ENCODE measurements at places on chromosomes 5 and 9.

DNA sequence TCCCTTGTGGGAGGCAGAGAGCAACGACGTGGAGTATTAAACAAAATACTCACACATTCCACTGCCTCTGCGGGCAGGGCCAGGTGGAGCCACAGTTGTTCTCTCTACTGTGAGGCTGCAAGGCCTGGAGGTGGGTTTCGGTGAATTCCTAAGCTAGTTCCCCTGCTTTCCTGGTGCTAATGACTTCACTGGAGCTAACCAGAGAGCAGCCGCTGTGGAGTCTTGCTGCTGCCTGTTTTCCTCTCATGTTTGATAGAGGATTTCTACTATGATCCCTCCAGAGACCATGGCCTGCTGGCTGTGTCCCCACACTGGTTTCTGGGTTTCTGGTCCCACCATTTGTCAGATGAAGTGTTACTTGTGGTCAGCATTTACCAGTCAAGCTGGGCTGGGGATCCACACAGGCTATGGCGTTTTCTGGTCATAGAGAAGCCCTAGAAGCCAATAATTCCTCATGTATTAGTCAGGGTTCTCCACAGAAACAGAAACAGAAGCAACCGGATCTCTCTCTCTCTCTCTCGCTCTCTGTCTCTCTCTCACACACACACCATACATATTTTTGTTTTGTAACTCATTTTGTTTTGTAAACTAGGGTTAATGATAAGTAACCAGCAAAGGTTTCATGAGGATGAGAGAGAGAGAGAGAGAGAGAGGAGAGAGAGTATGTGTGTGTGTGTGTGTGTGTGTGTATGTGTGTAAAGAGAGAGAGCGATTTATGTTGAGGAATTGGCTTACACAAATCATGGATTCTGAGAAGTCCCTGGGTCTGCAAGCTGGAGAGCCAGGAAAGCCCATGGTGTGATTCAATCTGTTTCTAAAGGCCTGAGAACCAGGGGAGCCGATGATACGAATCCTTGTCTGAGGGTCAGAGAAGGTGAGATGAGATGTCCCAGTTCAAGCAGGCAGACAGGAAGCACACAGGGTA, 403.0 kb downstream of the GADD45G start:
- DNase-seq, result no peak

GRCh38 chr5:169710675-169711074, 73.6 kb downstream of the DOCK2 start:
- DNase-seq, result no peak

- DNase-seq, result no peak
These were observed 437.6 kb downstream of the KIAA0825 start for GRCh38 chr5:94180761-94181160.

DNA sequence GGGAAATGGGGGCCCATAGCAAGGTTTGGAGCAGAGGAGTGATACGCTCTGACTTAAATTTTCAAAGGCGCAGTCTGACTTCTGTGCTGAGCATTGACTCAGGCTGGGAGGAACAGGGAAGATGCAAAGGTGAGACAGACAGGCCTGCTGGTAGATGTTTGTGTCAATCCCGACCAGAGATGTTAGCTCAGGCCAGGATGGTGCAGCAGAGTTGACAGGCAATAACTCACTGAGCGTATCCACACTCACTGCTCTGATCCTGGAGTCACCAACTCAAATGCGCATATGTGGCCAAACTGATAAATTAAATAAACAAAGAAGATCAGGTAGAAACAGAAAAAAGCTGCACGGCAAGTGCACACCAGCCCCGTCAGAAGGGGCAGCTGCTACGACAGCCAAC, 95.3 kb downstream of the SPOCK1 start:
- DNase-seq, result no peak

DNA sequence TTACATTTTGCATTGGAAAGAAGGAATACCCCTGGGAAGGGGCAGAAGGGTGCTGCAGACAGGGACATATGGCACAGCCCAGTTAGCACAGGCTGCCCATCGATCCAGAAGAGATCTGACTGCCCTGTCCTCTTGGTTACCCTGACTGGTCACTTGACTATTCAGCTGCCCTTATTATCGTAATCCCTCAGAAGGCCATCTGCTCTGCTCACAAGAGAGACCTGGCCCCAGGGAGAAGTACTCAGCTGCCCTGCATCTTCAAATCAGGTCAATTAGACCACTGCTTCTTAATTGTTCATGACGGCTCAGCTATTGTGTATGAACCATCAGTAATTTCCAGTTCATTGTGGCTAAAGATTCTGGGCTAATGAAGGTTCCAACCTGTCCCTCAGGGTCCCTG, 345.0 kb downstream of the TLE1 start:
- no peak for DNase-seq

DNA sequence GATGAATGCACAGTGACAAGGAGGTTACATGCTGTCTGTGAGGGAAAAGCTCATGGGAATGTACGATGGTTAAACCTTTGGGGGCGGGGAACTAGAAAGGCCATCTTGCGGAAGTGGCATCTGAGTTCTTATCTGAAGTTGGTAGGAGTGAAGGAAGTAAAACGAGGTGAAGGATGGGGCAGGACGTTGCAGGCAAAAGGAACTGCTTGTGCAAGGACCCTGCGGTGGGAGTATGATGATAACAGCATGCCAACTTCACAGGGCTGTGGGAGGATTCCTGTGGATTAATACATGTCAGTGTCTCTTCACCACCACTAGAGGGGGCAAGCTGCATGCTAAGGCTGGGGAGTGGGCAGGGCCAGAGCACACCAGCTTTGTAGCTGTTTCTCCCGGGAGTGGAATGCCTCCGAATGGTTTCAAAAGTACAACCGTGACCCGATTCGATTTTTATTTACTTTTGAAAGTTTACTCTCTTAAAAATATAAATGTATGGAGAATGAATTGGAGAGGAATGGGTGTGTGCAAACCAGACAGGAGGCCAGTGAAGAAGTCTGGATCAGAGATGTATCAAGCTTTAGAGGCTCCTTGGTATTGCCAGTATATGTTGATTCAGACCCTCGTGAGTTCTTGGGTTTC, 62.5 kb downstream of the CYFIP2 start:
- peak; percentile 55 for DNase-seq

GRCh38 chr5:5492087-5492933, 69.8 kb downstream of the ICE1 start:
- peak; percentile 19 for DNase-seq

DNA sequence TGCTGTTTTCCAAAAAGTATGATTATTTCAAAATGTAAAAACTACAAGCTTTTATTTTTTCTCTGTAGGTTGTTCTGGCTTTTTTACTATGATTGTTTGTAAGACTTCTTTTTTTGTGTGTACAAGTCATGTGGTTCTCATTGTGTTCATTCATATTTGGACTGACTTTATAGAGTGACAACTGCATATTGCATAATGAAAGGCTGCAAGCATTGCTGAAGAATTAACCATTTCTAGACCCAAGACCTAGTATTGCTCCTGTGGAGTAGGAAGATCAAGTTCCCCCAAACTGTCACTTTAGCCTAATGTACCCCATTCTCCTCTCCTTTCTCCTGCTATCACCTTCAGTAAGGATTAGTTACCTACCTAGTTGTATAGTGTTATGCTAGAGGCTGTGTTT, 10.0 kb downstream of the MAP1B start:
- no peak for DNase-seq

- no peak for DNase-seq
These were observed 271.9 kb downstream of the ARHGEF28 start for GRCh38 chr5:73897893-73898292.

Data from activated CD4-positive, alpha-beta T cell treated with anti-CD3 and anti-CD28 coated beads, Interleukin-2, amount 50 U/mL, for 48 hours (primary cell).